Hematopoietic multipotent progenitor cell treated with erythropoietin and hydrocortisone succinate and interleukin-3 and kit ligand, for 8 days (in vitro differentiated cells): ENCODE measurements at places on chromosomes 12 and 14.

DNA sequence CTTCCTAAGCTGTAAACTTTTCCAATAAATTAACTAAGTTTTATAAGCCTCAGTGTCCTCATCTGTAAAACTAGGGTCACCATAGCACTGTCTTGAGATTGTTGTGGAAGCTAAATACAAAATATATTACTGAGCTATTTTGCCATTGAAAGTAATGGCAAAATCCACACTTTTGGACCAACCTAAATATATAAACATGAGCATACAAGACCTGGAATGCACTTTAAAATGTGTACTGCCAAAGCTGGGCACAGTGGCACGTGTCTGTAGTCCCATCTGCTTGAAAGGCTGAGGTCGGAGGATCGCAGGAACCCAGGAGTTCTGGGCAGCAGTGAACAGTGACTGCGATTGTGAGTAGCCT, 29.8 kb upstream of the SINHCAF start:
- DNase-seq = no peak

- no peak for DNase-seq
Measured at GRCh38 chr12:117091758-117092510, 7.3 kb downstream of the TESC start.

DNA sequence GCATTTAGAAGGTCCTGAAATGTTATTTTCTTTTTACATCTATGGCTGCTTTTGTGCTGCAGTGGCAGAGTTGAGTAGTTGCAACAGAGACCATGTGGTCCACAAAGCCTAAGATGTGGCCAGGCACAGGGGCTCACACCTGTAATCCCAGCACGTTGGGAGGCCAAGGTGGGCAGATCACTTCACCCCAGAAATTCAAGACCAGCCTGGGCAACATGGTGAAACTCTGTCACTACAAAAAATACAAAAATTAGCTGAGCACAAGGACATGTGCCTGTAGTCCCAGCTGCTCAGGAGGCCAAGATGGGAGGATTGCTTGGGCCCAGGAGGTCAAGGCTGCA, 13.4 kb downstream of the USP30 start:
- DNase-seq = no peak

GRCh38 chr14:103286968-103287850, 46.8 kb upstream of the EIF5 start:
- no peak for DNase-seq

DNA sequence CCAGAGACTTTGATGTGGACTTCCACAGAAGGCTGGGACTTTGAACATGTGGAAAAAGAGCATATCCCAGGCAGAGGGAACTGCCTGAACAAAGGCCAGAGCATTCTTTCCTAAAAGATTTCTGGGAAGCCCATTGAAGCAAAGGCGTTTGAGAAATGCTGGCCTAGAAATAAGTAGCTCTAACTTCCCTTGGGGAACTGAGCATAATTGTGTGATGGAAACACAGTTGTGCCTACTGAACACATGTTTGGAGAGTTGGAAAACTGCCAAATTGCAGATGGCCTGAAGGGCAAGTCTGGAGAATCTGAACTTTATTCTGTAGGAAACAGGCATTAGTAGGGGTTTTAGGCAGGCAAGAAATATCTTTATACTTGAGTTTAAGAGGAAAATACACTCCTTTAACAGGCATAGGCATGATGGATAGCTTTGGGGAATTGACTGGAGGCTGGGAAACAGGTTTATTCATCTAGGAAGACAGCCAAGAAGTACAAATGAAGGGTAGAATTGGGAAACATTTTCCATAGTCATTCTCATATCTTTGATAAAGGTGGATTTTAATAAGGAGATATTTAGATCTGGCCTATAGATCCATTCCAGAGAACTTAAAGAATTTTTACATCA, 134.1 kb downstream of the TPH2 start:
- no peak for DNase-seq

- no peak for DNase-seq
Measured at GRCh38 chr12:67327466-67327865, 58.3 kb downstream of the CAND1 start.

- DNase-seq = peak; percentile 73
Measured at GRCh38 chr12:109597795-109598427, 24.3 kb downstream of the MVK start.
